ENCODE measurements at places on chromosomes 7 and 10. TPM values are rescaled to one million over a fixed set of nuclear protein-coding genes. Genes with fewer than 3 reads are reported as not detected.

Gene STEAP2
- 167 TPM for total RNA-seq

DNA sequence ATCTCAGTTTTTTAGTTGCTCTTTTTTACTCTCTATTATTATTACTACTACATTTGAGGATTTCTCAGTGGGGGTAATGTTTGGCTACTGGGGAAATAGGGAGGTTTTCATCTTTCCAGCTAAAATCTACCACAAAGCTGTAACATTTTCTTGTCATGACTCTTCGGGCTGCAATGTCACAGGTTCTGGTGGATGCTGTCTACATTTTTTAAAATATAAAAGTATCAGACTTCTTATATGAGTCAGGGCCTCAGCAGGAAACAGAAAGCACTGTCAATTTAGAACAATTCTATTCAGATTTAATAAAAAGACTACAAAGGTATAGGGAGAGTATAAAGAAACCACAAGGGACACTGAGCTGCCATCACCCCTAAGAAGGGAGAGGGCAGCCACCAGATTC, 61.6 kb downstream of the DNAJC12 start:
- no peak overlapping the region for H3K27ac ChIP-seq
- H3K4me3 ChIP-seq: no peak overlapping the region
- no peaks in the 10 kb centered on the region for H3K36me3 ChIP-seq
- H3K27me3 ChIP-seq: no peaks in the 10 kb centered on the region
- no peak for DNase-seq
- no peaks in the 10 kb centered on the region for H3K4me1 ChIP-seq

DNA sequence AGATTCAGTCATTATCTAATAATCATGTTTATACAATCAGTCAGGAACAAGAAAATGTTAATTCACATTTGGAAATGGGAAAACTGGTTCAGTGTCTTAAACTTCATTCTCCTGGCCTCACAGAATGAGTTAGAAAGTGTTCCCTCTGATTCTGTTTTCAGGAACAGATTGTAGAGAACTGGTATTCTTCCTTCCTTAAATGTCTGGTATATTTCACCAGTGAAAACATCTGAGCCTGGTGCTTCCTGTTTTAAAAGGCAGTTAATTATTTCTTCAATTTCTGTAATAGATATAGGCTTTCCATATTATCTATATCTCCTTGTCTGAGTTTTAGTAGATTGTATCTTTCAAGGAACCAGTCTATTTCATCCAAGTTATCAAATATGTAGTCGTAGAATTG, 97.1 kb upstream of the TMEM168 start:
- no peaks in the 10 kb centered on the region for H3K27me3 ChIP-seq
- no peak for DNase-seq
- H3K4me1 ChIP-seq: no peaks in the 10 kb centered on the region
- no peak overlapping the region for H3K27ac ChIP-seq
- no peaks in the 10 kb centered on the region for H3K36me3 ChIP-seq

GRCh38 chr10:130963786-130964522, 347.6 kb downstream of the TCERG1L start:
- no peak overlapping the region for H3K27ac ChIP-seq
- H3K36me3 ChIP-seq: no peaks in the 10 kb centered on the region
- no peak overlapping the region for H3K4me3 ChIP-seq
- no peaks in the 10 kb centered on the region for H3K27me3 ChIP-seq
- H3K4me1 ChIP-seq: no peaks in the 10 kb centered on the region

GRCh38 chr7:83439026-83439425, 209.9 kb downstream of the SEMA3E start:
- no peaks in the 10 kb centered on the region for H3K4me1 ChIP-seq
- no peak for DNase-seq
- H3K4me3 ChIP-seq: no peak overlapping the region
- no peak overlapping the region for H3K27ac ChIP-seq

- no peak overlapping the region for H3K27ac ChIP-seq
- peak overlapping the region; percentile 20 for H3K4me3 ChIP-seq
- H3K36me3 ChIP-seq: no peaks in the 10 kb centered on the region
- DNase-seq: no peak
These were observed 35.1 kb upstream of the PAX2 start for GRCh38 chr10:100710151-100710871.

DNA sequence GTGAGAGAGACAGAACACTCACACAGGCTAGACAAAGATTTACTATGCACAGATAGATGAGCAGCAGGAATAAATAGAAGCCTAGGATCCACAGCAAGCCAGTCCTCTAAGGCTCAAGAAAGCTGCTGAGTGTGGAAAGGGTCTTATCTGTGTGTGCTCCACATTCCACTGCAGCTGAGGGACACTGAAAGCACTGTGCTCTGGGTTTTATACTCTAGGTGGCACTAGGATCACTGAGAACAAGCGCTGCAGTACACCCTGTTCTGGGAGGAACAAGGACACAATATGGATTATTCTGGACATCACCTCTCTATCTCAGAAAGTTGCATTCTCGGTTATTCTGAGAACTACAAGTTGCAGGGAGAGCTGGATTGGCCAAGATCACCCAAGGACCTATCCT, 4.9 kb upstream of the KLHL7 start:
- H3K27ac ChIP-seq: no peak overlapping the region
- no peak overlapping the region for H3K4me3 ChIP-seq
- H3K27me3 ChIP-seq: no peaks in the 10 kb centered on the region
- H3K36me3 ChIP-seq: no peaks in the 10 kb centered on the region

Gene CCL26
- not detected for total RNA-seq

- no peak for DNase-seq
- no peaks in the 10 kb centered on the region for H3K27me3 ChIP-seq
- no peak overlapping the region for H3K27ac ChIP-seq
- no peak overlapping the region for H3K4me3 ChIP-seq
These were observed 48.0 kb downstream of the MTURN start for GRCh38 chr7:30182814-30183213.

GRCh38 chr10:104076743-104077160, 8.9 kb downstream of the COL17A1 start:
- peak; percentile 36 for DNase-seq
- no peak overlapping the region for H3K4me3 ChIP-seq
- no peaks in the 10 kb centered on the region for H3K4me1 ChIP-seq
- no peaks in the 10 kb centered on the region for H3K36me3 ChIP-seq
- no peak overlapping the region for H3K27ac ChIP-seq
- H3K27me3 ChIP-seq: no peaks in the 10 kb centered on the region

Gene FRMD4A
- 53.2 TPM for total RNA-seq

DNA sequence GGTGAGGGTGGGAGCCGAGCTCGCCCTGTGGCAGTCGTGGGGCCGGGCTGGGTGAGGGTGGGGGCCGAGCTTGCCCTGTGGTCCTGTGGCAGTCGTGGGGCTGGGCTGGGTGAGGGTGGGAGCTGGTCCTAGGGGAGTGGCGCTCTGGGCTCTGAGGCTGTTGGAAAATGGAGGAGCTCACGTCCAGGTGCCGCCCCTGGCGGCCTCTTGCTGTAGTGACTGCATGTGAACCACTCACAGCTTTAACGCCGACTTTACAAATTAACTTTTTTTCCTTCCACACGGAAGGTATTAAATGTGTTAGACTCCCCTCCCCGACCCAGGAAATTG, 312.6 kb downstream of the WDR37 start:
- H3K4me1 ChIP-seq: no peaks in the 10 kb centered on the region
- no peaks in the 10 kb centered on the region for H3K27me3 ChIP-seq
- no peaks in the 10 kb centered on the region for H3K36me3 ChIP-seq
- H3K4me3 ChIP-seq: no peak overlapping the region

Gene UCN3
- not detected for total RNA-seq

GRCh38 chr7:153934629-153935028, 117.6 kb upstream of the DPP6 start:
- H3K27ac ChIP-seq: no peak overlapping the region
- no peak overlapping the region for H3K4me3 ChIP-seq
- H3K27me3 ChIP-seq: no peaks in the 10 kb centered on the region
- DNase-seq: no peak
- H3K4me1 ChIP-seq: no peaks in the 10 kb centered on the region

DNA sequence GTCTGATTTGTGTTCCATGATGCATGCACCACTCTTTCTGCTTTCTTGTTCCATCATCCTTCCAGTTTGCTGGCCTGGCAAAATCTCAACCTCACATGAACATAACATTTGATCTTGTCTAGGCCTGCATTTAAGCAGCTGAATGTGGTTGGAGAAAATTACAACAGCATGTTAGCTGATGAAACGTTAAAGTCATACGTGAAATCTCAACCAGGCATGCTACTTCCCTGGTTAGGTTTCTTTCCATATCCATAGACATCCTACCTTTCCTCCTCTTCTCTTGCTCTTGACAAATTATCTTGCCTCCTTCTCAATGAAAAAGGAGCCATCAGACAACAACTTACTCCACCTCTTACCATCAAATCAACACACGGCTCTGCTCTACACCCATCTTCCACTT, 153.6 kb downstream of the C1GALT1 start:
- H3K4me1 ChIP-seq: no peaks in the 10 kb centered on the region
- H3K36me3 ChIP-seq: no peaks in the 10 kb centered on the region
- H3K4me3 ChIP-seq: no peak overlapping the region

Gene LIPK
- not detected for total RNA-seq

Data from prostate gland (tissue), 2 donors.